ENCODE measurements at places on chromosomes 1 and 21. TPM values are rescaled to one million over a fixed set of nuclear protein-coding genes. Genes with fewer than 3 reads are reported as not detected.
A peak's percentile ranks its signal among the peaks of the same experiment; 100 is the strongest.

DNA sequence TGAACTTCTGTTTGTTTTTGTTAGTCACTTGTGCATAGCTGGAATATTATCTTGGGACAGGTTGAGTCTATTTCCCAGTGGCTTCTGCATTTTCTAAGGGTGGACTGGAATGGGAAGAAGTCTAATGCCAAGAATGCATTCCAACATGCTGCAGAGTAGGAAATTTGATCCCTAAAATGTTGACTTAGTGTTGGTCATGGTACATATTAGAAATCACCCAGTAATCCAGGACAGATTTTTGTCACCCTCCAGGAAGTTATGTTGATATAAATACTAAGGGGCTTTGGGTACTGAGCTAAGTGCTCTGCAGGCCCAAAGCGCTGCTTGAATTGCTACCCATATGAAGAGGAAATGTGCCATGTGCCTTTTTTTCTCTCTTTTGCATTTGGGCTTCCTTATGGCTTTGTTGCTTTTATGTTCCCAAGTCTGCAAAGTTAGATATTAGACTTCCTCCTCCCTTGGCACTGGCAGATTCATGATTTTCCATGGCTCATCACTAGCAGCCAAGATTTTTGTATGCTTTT, 10.0 kb downstream of the ARID1A start:
- H3K27me3 ChIP-seq = no peaks in the 10 kb centered on the region
- H3K4me3 ChIP-seq = peak overlapping the region; percentile 19
- H3K4me1 ChIP-seq = peaks cover 71% of the 10 kb centered on the region
- no peak for DNase-seq
- H3K36me3 ChIP-seq = peaks cover 7% of the 10 kb centered on the region
- peak overlapping the region; percentile 18 for H3K27ac ChIP-seq

DNA sequence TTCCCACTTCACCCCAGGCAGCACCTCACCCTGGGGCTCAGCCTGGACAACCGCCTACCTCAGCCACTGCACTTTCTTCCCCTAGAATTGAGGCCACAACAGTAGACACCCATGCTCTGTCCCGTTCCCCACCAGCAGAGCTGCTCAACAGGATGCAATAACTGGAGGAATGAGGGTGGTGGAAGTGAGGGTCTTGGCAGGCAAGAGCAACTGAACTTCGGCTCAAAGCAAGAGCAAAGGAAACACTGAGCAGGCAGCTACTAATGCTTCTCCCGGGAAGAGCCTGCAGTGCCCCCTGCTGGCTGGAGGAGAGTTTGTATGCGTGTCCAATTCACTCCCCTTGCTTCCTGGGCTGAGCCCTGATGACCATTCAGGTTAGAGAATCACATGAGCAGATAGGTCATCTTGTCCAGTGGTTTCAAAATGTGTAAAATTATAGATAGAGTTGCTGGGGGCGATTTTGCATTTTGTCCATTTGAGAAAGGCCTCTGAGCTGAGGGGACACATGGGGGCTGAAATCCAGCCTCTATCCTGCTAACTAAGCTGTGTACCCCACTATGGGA, 13.9 kb downstream of the NT5C1A start:
- H3K4me1 ChIP-seq = peaks cover 5% of the 10 kb centered on the region
- peak; percentile 56 for DNase-seq
- H3K4me3 ChIP-seq = peak overlapping the region; percentile 11
- no peak overlapping the region for H3K27ac ChIP-seq
- H3K27me3 ChIP-seq = no peaks in the 10 kb centered on the region

DNA sequence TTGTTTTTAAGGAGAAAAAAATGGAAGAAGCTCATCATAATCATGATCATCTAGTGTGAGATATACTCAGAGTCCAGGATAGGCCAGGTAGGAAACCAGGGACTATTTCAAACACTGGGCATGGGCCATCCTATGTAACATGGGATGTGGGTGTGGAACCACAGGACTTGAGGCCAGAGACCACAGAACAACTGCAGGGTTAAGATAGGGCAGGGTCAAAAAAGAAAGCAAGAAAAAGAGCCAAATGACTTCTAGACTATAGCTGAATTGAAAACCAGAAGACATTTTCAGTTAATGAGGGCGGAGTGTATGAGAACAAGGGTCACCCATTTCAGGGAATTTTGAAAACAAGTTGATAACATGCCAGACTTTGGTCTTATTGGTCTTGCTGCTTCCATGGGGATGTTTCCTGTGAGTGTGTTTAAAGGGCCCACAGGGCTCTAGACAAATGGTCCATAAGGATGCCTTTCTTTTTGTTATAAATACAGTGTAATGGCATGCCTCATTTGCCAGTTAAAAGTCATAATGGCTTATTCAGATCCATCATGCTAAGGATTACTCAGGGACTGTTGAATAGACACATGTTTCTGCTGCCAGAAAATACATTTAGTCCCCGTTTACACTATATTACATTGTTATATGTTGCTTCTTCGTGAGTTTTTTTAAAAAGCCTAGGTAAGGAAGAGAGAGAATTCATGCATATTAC, 182.0 kb upstream of the C21orf91 start:
- H3K36me3 ChIP-seq = no peaks in the 10 kb centered on the region
- H3K4me1 ChIP-seq = no peaks in the 10 kb centered on the region
- no peak overlapping the region for H3K4me3 ChIP-seq
- no peak overlapping the region for H3K27ac ChIP-seq
- DNase-seq = no peak

GRCh38 chr21:42097860-42098454, 26.8 kb downstream of the UMODL1 start:
- no peaks in the 10 kb centered on the region for H3K27me3 ChIP-seq
- H3K4me1 ChIP-seq = no peaks in the 10 kb centered on the region
- DNase-seq = no peak

CAMK2N1 gene
- 5.5 TPM for total RNA-seq

LIPI gene
- not detected for total RNA-seq

All from CD4-positive, alpha-beta memory T cell (primary cell).